ENCODE measurements at places on chromosomes 1 and 21.

GRCh38 chr1:19013826-19014548 is 57.5 kb upstream of the IFFO2 start:
- DNase-seq: peak; percentile 87

DNA sequence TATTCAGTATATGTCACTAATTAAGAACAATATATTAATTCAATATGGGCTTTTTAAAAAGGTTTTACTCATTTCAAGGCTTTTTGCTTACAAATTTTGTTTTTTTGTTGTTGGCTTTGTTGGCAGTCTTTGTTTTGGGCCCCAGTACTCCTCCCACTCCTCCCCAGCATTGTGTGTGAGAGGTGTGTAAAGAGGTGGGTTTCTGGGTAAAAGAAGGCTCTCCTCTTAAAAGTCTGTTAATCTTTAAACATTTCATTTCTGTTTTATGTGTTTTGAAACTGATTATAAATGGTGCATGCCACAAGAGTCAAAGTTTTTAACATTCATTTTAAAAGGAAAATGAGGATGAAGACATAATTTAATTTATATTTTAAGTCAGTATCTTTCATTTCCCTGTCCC is 79.6 kb downstream of the SASS6 start:
- no peak for DNase-seq

DNA sequence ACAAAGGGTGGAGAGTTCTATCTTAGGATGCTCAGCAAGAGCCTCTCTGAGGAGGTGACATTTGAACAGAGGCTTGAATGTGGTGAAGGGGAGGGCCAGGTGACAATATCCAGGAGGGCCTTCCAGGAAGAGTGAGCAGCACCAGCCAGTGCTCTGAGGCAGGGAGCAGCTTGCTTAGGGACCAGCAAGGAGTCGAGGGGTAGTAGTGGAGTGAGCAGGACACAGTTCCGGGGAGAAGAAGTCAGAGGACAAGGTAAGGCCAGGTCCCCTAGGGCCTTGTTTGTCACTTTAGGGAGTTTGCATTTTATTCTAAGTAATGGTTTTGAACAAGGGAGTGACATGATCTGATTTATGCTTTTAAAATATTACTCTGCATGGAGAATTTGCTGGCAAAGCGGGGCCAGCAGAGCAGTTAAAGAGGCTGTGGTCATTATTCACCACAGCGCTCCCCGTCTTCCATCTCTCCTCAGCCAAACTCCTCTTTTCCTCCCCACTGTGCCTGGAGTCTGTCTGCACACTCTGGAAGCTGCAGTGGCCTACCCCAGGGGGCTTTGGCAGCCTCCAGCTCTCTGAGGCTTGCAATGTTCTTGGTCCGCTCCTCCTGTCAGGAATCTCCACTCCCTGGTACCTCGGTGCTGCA is 17.0 kb upstream of the CSF1 start:
- DNase-seq: no peak

DNA sequence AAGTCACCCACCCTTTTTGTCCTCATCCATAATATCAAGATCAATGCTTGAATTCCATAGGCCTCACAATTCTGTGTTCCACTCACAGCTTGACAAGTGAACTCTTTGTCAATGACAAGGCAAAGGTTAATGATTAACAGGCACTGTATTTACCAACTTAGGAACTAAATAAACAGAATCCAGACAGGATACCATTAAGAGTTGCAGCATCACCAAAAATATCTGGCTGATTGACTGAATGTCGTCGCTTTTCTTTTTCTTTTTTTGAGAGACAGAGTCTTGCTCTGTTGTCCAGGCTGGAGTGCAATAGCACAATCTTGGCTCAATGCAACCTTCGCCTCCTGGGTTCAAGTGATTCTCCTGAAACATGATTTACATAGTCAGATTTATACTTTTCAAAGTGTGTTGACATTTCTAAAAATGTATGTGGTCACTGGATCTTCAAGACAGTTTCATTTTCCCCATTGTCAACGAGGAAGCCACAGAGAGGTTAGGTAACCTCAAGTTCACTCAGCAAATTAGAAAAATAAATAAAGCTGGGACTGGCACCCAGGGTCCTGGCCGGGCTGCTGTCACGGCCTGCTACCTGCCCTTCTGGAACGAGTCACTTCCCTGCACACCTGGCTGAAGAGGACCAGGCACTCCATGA is 81.0 kb downstream of the PDE9A start:
- peak; percentile 65 for DNase-seq

- DNase-seq: no peak
Observed at GRCh38 chr21:24844671-24845070, 762.6 kb downstream of the MRPL39 start.

DNA sequence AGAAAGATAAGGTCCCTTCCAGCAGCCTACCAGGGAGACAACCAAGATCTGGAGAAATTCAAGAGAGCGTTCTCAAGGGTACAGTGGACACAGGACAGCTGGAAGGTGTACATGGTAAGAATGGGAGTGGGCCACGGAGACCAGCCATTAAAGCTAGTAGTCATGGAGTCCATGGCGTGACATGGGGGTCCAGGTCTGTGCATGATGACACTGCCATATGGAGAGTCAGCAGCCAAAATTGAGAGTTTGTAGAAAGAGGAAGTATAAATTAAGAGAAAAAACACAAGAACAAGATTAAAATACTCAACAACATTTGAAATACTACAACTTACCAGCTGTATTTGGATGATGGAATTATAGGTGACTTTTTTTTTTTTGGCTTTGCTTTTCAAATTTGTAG is 7.9 kb upstream of the LORICRIN start:
- DNase-seq: no peak

GRCh38 chr1:99535470-99536164 is 110.3 kb upstream of the PALMD start:
- DNase-seq: no peak

DNA sequence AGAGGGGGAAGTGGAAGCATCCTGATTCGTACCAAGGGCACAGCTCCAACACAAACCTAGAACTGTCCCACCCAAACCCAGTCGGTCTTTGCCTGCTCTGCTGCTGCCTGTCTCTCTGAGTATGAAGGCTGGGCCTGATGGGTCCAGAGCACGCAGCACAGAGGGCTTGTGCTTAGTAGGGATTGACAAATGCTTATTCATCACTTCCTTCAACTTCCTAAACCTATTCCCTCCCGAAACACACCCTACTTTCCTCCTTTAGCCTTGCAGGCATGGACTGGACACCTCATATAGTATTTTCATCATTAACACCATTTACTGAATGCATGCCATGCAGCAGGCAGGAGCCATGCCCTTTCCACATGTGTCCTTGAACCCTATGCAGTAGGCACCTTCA is 31.3 kb downstream of the FOXO6 start:
- DNase-seq: no peak

DNA sequence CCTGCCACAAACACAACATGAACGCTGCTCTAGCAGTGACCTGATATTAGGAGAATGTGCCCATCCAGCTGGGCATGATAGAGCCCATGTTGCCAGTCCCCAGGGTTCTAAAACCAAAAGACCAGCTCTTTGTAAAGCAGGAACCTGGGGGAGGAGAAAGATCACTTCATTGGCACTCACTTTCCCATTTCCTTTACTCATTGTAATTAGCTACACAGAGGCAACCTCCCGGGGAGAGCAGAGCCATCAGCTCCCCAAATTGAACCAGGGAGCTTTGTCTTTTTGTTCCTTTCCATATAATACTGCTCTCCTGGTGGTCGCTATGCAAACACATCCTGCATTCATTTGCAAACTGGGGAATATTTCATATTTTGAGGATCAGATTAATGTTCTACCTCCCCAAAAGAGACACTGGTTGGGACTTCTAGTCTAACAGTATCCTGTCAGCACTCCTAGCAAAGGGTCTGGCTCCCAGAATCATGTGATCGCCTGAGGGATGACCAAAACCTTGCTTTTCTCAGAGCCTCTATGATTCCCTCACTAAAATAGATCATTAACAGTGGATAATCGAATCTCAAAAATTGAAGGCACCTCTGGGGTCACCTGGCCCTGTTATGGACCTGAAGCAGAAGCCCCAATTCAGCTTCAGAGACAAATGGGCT is 76.7 kb upstream of the CD1D start:
- DNase-seq: no peak

- DNase-seq: no peak
Observed at GRCh38 chr1:216325946-216326345, 97.3 kb downstream of the USH2A start.

GRCh38 chr1:153939476-153939875 is 7.0 kb downstream of the DENND4B start:
- no peak for DNase-seq

DNA sequence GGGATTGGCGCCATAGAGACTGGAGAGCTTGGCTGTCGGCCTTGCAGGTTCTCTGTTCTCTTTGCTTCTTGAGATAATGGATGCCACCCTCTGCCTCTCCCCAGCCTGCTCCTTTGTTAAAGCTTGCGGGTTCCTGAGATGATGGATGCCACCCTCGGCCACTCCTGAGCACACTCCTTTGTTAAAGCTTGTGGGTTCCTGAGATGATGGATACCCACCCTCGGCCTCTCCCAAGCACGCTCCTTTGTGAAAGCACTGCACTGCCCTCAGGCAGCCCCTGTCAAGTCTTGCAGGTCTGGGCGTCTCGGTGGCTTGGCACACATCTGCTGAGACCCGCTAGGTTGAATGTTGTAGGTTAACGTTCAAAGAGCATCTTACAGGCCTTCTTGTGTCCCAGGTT is 76.5 kb downstream of the SCCPDH start:
- DNase-seq: no peak

- DNase-seq: no peak
Observed at GRCh38 chr1:155062151-155062686, 1.3 kb upstream of the EFNA4 start.

GRCh38 chr21:29164323-29164942 is 34.0 kb downstream of the MAP3K7CL start:
- peak; percentile 68 for DNase-seq

DNA sequence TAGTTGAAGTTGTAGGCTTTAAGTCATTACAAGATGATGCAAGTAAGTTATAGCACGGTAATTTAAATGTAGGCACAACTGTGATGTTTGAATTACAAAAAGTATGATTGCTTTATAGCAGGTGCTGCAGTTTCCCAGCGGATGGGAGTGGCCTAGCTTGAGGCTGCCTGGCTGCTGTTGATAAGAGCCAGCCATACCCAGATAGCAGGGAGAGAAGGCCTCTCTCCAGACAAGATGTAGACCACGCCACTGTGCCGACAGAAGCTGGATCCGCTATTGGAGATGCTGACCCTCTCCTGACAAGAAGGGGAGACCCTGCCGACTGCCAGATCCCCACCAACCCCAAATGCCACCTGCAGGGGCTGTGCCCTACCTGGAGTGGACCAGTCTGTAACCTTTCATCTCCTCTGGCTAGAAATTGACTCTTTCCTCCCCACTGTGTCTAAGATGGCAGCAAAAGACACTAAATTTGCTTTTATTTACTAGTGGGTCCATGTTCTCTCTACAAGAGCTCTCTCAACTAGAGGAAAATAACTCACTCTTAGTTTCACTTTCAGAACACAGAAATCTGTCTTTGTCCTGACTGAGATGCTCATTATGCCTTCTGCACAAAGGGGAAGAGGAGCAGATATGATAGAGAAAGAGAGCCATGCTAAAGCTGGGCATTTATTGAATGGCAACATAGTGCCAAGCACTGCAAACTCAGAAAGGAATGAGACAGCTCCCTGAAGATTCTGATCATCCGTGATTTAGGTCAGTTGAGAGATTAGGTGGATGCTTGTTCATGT is 127.9 kb downstream of the URB2 start:
- DNase-seq: no peak

- DNase-seq: peak; percentile 52
Observed at GRCh38 chr1:184002071-184002470, 35.5 kb downstream of the COLGALT2 start.

GRCh38 chr1:30758785-30759380 is 1.3 kb upstream of the LAPTM5 start:
- peak; percentile 28 for DNase-seq

- DNase-seq: no peak
Observed at GRCh38 chr1:211483896-211484612, 7.9 kb downstream of the RD3 start.

- no peak for DNase-seq
Observed at GRCh38 chr21:42405064-42406013, 1.6 kb downstream of the UBASH3A start.

GRCh38 chr1:173570370-173571007 is 32.4 kb downstream of the SLC9C2 start:
- no peak for DNase-seq

DNA sequence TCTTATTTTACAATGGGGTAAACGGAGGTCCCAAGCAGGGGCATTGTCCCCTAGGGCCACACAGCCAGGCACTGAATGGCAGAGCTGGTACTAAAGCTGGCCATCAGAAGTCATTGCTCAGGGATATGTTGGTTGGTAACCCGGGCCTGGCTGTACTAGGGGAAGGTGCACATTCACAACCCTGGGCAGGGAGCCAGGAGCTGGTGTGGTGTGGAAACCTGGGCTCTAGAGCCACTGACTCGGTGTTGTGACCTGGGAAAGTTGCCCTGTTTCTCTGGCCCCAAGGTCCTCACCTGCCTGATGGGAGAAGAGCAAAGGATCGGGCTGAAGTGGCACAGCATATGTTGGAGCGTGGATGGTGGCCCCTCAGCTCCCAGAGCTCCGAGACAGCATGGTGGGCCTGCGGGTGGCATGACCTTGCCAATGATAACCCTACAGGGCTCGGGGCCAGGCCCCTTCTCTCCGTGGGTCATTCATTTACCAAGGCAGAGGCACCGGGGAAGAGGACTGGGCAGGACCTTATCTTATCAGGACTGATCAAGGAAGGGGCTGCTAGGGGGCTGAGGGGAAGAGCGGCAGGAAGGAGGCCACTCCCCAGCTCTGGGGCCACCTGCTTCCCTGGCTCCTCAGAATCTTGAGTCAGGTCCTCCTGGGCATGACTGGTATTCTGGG is 274.1 kb downstream of the TRABD2B start:
- no peak for DNase-seq

DNA sequence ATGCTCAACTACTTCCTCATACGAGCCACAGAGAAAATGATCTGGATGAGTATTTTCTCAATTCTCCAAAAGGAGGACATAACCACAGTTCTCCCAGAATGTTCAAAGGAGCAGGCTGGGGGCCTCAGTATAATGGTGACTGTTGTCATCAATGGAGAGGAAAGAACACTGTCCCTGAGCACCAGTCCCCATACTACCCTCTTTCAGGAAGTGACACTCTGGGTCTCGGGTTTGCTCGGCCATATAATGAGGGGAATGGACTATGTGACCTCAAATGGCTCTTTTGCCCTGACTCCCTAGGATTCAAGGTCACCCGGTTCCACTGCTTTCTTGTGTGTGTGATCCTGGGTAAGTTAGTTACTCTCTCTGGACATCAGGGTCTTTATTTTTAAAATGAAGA is 22.8 kb downstream of the SLC9A1 start:
- no peak for DNase-seq
